ENCODE measurements at places on chromosomes 11 and 22.
A peak's percentile ranks its signal among the peaks of the same experiment; 100 is the strongest.

DNA sequence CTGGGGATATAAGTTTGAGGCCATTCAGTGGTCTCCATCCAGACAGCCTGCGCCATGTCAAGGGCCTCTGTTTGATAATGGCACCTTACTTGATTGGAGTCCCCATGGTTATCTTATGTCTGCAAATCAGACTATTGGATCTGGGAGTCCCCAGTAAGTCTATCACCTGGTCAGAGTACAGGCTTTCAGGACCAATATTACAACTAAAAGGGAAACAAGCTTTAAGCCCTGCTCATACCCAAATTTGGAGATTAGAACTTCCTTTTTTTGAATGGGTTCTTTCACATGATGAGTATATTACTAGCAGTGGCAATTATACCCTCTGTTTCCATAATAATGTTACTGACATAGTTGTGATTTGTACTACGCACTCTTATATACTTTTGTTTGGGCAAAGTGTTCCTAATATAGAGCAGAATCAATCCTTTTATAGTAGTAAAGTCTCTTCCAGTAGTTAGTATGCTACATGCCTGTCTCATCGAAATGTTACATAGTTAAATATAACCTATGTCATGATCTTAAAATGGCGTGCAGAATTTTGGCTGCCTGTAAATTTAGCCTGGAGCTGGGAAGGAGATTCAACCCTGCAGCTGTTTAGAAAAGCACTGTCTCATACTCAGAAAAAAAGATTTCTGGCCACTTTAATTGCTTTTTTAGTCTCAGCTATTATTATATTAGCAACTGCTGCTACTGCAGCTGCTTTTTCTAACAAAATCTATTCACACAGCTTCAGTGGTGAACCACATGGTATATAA lies 4.9 kb downstream of the MS4A15 start:
- DNase-seq = no peak

DNA sequence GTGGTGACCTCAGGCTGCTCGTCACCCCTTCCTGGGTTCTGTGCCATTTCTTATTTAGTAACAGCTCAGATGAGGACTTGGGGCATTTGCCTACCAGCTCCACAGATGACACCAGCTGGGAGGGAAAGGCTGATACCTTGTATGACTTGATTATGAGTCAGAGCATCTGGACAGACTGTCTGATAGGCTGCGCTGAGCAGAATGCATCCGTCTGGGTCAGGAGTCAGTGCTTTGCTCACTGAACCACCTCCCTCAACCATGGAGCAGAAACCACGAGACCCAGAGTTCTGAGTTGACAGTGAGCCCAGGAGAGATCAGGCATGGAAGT lies 6.8 kb downstream of the ST14 start:
- peak; percentile 51 for DNase-seq

DNA sequence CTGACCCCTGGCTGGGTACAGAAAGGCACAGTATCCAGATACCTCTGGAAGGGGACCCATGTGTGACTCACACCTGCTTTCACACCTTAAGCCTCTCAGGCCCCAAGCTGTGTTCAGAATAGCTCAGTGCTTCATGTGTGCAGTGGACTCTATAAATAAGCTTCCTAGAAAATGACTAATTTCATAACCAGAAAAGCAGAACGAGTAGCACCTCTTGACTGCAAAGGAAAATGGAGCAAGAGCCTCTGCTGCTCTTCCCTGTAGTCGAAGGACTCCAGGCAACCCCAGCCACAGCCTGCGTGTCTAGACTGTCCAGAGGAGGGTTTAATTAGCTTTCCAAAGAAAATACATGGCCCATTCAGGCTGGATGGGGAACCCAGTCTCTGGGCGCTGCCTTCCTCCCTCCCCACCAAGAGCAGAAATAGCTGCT lies 23.1 kb downstream of the PTPN5 start:
- no peak for DNase-seq

GRCh38 chr11:72534371-72535193 lies 100.3 kb upstream of the CLPB start:
- no peak for DNase-seq

DNA sequence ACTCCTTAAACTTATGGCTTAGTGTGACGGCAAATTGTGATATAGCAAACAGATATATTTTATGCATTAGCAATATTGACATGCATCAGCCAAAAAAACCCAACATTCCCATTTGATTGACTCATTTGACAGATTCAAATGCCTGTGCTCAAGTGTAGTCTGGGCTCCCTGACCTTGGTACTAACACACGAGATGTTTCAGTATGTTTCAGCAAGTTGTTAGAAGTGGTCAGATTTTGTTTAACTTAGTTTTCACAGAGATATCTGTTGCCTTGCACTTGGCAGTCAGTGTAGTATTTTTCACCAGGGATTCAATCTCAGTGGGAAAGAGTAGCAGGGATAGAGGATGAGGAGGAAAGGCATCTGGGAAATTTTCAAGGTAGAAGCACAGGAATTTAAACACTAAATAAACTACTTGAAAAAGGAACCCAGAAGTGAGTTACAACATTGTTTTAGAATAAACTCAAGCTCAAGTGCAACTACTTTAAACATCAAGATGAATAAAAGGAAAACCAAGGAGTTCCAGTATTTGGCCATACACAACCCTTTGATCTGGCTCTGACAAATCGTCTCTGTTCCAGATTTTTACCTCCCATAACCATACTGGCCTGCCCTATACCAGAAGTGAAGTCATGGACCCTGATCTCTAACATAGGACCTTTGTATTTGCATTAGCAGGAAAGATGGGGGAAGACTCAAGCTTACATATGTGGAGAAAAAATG lies 56.5 kb upstream of the BLID start:
- no peak for DNase-seq

GRCh38 chr11:100785148-100785983 lies 98.3 kb downstream of the ARHGAP42 start:
- no peak for DNase-seq

DNA sequence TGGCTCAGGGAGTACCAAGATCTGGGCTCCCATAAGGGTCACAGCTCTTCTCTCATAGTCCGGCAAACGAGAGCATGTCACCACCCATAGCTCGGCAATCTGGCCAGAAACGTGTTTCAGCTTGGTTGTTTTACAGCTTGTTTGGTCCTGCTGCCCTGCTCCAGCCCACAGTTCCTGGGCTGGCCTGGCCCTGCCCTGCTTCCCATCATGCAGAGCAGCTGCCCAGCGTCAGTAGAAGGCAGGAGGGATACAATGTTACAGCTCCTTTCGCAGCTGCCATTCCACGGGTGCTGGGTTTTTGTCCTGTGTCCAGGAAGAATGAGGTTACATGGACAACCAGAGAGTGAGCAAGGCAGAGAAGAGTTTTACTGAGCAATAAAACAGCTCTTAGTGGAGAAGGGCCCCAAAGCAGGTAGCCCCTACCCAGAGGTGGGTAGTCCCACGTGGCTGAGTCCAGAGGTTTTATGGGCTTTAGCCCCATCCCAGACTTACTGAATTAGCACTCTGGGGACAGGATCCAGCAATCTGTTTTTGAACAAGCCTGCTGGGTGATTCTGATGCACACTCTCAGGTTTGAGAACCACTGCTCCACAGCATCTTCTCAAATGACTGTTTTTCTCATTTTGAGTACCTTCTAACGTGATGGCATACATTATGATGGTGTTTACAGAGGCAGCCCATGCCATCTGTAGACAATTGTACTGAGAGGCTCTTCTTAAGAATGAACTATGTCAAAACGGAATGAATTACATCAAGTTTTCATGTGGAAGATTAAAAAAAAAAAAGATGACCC lies 5.8 kb upstream of the MS4A18 start:
- DNase-seq = no peak

GRCh38 chr11:64885367-64886286 lies 7.2 kb upstream of the EHD1 start:
- no peak for DNase-seq

- DNase-seq = no peak
Measured at GRCh38 chr11:69524991-69525411, 43.5 kb downstream of the LINC01488 start.
